ENCODE measurements at places on chromosomes 12 and 14.

- peak; percentile 48 for DNase-seq
These were observed 1.1 kb upstream of the UBC start for GRCh38 chr12:124915239-124916236.

GRCh38 chr12:118334241-118334640 is 38.5 kb downstream of the TAOK3 start:
- DNase-seq, result no peak

GRCh38 chr12:22410486-22410885 is 76.0 kb upstream of the ST8SIA1 start:
- DNase-seq, result no peak

- no peak for DNase-seq
These were observed 82.1 kb downstream of the ZNF664 start for GRCh38 chr12:124055066-124055465.

DNA sequence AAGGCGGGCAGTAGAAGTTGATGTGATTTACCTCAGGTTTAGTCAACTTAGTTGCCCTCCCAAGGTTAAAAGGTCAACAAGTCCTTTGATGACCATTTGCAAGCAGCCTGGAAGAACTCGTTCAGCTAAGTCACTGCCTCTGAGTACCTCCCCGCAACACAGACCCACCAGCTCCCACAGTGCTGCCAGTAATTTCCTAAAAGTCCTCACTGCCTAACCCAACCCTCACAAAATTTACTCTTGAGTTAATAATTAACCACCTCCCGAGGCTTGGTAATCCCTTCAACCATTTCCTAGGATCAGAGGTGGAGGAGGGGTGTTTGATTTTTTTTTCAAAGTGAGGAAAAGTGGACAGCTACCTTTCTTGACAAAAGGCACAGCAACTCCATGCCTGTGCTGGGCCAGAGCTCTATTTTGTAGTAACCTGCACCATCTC is 55.8 kb downstream of the MAP3K9 start:
- no peak for DNase-seq

DNA sequence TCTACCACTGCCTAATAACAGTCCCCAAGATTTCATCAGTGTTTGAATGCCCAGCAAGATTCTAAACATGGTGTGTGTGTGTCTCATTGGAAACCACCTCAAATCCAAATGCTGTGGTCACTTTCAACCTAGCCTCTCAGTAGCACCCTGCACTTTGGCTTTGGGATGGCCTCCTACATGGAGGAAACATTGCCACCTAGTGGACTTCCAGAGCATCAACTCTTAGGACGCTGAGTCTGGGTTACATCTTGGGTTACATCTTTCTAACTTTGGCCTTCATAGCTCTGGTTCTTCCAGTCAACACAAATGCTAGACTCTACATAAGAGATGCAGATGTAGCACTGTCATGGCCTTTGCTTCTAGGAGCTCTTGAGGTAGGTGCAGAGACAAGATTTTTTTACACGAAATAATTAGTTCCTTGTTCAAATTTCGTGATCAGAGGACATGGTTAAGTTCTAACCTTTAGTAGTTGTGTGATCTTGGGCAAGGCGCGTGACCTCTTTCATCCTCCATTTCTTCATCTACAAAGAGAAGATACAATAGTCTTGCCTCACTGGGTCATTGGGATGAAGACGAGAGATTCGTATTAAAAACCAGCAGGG is 113.5 kb upstream of the VASH1 start:
- DNase-seq, result peak; percentile 45

DNA sequence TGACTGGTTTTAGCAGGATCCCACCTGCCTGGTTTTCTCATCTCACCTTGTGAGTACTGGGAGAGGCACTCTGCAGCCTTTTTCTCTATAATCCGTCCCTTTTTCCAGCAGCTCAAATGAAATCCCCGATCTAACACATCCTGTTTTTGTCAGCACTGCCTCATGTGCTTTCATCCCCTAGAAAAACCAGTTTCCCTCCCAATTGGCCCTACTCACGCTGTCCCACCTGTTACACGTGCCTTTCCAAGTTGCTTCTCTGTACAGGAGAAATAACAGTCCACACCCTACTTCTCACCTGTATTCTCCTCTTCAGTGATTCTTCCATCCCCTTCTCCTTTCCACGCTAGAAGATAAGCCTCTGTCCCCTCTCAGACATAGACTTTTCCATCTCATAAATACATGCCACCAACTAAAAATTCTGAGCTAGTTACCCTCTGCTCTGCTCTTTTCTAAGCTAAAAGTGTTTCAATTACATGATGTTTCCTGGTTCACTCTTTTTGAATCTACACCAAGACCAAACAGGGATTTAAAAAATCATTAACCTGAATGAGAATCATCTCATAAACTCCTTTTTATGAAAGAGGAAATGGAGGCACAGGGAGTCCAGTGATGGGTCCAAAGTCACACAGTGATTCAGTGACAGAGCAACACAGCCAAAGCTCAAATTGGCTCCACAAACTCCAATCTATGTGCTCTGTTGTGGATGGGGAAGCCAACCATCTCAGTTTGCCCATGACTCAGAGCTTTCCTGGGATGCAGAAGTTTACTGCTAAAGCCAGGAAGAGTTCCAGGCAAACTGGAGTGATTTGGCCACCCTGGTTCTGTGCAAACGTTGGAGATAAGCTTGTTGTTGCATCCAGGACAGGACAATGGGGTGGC is 240.0 kb upstream of the TMEM132C start:
- no peak for DNase-seq

DNA sequence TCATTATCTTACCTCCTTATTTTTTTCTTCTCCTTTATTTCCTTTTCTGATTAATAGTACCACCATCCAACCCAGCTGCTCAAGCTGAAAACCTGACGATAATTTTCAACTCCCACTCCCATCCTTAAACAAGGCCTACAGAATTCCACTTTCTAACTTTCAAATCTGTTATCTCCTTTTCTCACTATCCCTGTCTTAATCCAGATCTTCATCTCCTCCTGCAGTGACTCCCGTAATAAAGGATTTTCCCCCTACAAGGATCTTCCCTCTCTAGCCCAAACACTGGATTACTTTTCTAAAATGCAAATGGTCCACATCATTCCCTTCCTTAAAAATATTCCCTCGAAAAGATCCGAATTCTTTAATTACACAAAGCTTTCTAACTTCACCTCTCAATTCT is 1.5 kb downstream of the TRAPPC6B start:
- DNase-seq, result no peak

- no peak for DNase-seq
These were observed 5.7 kb downstream of the INF2 start for GRCh38 chr14:104694991-104695659.

DNA sequence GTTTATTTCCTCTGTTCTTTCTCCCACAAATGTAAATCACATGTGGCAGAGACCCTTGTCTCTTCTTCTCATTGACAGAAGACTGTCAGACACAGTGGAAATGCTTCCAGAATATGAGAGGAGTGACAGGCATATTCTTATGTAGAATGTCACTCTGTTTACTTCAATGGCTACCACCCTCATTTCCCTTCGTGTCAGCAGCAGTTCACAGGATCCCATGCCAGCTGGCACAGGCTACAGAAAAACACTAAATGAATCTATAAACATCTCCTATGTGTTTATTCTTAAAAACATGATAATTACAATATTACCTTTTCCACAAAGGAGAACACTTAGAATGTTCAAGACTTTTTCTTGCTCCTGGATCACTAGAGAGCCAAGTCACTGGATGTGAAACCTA is 183.8 kb upstream of the CNTN1 start:
- DNase-seq, result no peak
